ENCODE measurements at places on chromosomes 5 and 9.

- no peak for DNase-seq
Observed at GRCh38 chr5:59764361-59764760, 129.2 kb downstream of the PDE4D start.

GRCh38 chr5:149745943-149746324, 15.8 kb downstream of the PPARGC1B start:
- DNase-seq = no peak

DNA sequence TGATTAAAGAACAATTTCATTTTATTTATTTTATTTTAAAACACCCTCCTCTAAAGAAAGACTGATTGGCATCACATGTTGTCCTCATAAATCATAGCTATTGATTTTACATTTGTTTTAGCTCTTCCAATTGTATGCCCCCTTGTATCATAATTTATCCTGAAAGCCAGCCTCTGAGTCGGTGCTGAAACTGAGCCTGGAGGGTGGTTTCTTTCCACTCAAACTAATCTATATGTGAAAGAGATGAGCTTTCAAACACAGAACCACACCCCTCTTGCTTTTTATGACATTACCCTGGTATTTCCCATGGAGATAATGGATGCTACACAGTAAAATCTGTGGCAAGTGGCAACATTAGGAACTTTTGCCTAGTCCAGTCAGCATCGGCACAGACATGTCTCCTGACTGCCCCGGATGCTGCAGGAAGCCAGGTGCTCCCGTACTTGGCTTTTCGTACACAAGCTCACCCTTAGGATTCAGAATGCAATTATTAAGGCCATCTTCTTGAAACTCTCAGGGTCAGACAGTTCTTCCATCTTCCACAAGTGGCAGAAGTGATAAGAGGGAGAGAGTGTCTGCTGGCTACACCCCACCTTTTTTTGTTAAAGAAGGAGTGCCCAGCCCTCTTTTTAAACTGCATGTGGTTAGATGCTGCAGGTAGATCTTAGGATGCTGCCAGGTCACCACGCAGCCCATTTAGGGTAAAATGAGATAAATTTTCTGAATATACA, 91.1 kb downstream of the SNCAIP start:
- DNase-seq = no peak

GRCh38 chr9:79952401-79952800, 380.6 kb downstream of the TLE4 start:
- no peak for DNase-seq

GRCh38 chr9:70462300-70462699, 47.8 kb upstream of the KLF9 start:
- DNase-seq = no peak

DNA sequence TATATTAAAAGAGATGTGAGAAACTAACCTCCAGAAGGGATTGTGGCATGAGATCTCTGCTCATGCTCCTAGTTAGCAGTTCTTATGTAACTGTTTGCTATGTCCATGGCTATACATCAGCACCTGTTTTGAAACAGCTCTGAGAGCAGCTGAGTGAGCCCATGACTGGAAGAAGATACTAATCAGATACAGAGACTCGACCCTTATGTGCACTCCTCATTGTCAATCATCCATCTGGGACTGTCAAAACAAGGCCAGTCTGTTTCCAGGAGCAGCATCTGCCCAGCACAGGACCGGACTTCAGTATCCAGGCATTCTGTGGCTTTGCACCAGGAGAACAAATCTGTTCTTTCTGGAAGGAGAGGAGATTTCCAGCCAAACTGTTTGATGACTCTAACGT, 77.7 kb downstream of the EFNA5 start:
- no peak for DNase-seq

- DNase-seq = no peak
Observed at GRCh38 chr9:105978336-105978735, 284.0 kb downstream of the TMEM38B start.

GRCh38 chr5:33558489-33558888, 117.7 kb downstream of the TARS1 start:
- no peak for DNase-seq

DNA sequence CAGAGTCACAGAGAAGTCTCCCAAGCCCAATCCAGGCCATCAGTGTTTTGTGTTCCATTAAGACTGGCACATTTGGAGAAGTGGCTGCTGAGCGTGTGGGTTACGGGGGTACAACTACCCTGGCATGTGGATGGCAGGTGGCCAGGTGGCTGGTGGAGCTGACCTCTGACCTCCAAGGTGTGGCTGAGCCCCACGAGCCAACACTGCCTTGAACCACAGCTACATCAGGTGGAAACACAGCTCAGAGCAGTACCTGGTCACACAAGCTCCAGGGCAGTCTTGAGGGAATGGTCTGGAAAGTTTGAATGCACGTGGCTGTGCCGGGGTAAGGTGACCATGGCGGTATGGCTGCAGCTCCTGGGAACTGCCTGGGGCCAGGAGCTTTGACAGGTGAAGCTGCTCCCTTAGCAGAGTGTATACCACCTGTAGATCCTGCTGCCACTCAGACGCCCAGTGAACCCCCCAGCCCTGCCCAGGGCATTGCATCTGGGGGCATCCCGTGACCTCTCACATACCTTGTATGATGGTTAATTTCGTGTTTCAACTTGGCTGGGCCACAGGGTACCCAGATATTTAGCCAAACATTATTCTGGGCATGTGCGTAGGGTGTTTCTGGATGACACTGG, 207.9 kb downstream of the GADD45G start:
- no peak for DNase-seq
